ENCODE measurements at places on chromosomes 13 and 19. TPM values are rescaled to one million over a fixed set of nuclear protein-coding genes. Genes with fewer than 3 reads are reported as not detected.

Gene CEACAM21
- total RNA-seq, result not detected

Gene MRPL34
- total RNA-seq, result 18.5 TPM

Gene ZNF534
- 6.5 TPM for total RNA-seq

Gene ERICH6B
- total RNA-seq, result not detected

Gene CACNA1A
- 26.7 TPM for total RNA-seq

Gene ZNF682
- total RNA-seq, result 8.9 TPM

Gene ZNF563
- 8.2 TPM for total RNA-seq

Gene DIAPH3
- 4.8 TPM for total RNA-seq

Gene ZNF737
- total RNA-seq, result 29.6 TPM

Gene ZNF331
- 13.5 TPM for total RNA-seq

Gene DCT
- 5.8 TPM for total RNA-seq

Gene ZNF677
- total RNA-seq, result 29.9 TPM

Gene QPCTL
- total RNA-seq, result 9.4 TPM

Gene LYL1
- total RNA-seq, result 13.0 TPM

Gene LIPE
- 6.5 TPM for total RNA-seq

Gene SLC25A41
- total RNA-seq, result not detected

Gene NKG7
- not detected for total RNA-seq

Gene ZNF628
- total RNA-seq, result 1.7 TPM

Gene FFAR3
- total RNA-seq, result 7.0 TPM

Gene MLNR
- total RNA-seq, result 1.2 TPM

Gene MED25
- total RNA-seq, result 16.1 TPM

Gene S1PR4
- total RNA-seq, result 1.7 TPM

Gene ZNF99
- total RNA-seq, result 13.2 TPM

Gene BRME1
- 1.4 TPM for total RNA-seq

Gene SUGT1
- total RNA-seq, result 25.3 TPM

Gene ZNF600
- 35.2 TPM for total RNA-seq

Gene IPO5
- 251 TPM for total RNA-seq

Gene PRTN3
- not detected for total RNA-seq

Gene ZNF66
- 10.1 TPM for total RNA-seq

Gene SPACA6
- total RNA-seq, result 27.9 TPM

Gene ZNF460
- 119 TPM for total RNA-seq

Gene NDUFA7
- total RNA-seq, result not detected

Gene ZBTB7A
- 16.9 TPM for total RNA-seq

Gene TNFAIP8L1
- 2.6 TPM for total RNA-seq

All from umbilical cord (tissue), 2 donors.